LHCN-M2 (cell line): ENCODE measurements at places on chromosomes 13 and 19. TPM values are rescaled to one million over a fixed set of nuclear protein-coding genes. Genes with fewer than 3 reads are reported as not detected.

Gene CATSPERD
- not detected in 2 replicates for total RNA-seq

DNA sequence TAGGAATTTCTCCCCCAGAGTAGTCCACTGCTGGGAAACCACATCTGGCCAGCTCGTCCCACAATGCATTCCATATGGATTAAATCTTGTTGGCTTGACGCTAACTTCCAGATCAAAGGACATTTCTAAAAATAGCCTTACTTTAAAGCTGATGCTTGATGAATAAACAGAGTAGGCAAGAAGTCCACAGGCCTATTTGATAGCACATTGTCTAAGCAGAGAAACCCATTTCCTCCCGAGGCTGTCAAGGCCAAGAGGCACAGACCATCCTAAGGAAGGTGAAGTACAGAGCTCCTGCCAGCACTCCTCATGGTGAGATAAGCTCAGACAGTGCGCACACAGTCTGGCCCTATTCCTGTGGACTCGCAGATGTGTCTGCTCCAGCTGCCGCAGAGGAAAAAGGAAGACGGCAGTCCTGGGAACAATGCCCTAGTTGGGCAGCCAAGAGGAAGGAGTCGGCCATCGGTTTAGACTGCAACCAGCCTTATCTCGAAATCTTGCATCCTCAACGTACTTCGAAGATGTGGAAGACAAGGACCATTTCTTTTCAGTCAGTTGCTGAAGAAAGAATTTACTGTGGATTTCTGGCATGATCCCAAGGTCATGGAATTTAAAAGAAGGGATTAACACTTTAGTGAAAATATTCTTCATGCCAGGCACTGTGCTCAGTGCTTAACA is 156.8 kb downstream of the RGCC start:
- peak; percentile 80 for DNase-seq

- DNase-seq: no peak
Observed at GRCh38 chr13:23273498-23273897, 92.7 kb downstream of the SGCG start.

GRCh38 chr19:46489445-46490272 is 6.0 kb downstream of the PNMA8B start:
- peak; percentile 28 for DNase-seq

- DNase-seq: no peak
Observed at GRCh38 chr13:22227895-22228294, 557.0 kb downstream of the FGF9 start.

DNA sequence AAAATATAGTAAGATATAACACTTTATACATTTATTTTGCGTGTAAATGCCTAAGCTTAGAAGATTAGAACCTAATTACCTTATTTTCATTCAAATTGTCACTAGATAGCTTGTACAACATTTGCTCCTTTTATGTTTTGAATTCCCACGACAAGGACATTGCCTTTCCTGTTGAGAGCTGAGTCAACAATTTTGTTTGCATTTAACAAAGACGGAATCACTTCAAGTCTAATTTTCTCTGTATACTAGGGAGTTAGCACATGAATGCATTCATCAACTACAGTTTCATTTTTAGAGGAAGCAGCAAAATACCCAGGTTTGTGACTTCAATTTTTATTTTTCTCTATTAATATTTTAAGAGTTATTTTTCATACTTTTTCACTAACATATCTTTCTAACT is 48.7 kb upstream of the PCCA start:
- no peak for DNase-seq

Gene IZUMO1
- not detected in 2 replicates for total RNA-seq

DNA sequence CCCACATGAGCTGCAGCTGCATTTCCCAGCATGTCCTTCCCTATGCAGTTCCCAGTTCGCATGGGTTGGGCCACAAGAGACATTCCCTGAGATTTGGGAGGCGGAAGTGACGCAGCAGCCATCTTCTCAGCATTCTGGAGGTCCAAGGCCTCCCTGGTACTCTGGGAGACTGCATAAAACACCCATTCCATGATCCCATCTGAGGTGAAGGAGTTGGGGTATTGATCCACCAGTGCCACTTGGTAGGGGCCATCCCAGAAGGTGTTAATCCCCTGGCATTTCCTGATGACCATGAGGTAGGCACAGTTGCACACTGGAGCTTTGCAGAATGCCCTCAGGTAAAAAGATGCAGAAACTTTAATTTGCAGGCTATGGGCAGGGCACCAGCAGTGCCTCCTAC is 25.4 kb downstream of the POP4 start:
- DNase-seq: no peak

- DNase-seq: no peak
Observed at GRCh38 chr19:27805848-27806247, 1407.1 kb downstream of the UQCRFS1 start.
